ENCODE measurements at places on chromosomes 2 and 18.

DNA sequence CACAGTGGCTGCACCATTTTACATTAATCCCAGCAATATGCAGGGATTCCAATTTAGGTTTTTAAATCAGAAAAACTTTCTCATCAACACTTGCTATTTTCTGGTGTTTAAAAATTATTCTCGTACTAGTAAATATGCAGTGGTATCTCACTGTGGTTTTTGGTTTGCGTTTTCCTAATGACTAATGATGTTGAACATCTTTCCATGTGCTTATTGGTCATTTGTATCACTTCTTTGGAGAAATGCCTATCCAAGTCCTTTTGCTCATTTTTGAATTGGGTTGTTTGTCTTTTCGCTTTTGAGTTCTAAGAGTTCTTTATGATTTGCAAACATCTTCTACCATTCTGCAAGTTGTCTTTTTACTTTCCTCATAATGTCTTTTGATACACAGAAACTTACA lies 62.1 kb upstream of the TCF7L1 start:
- DNase-seq, result no peak

DNA sequence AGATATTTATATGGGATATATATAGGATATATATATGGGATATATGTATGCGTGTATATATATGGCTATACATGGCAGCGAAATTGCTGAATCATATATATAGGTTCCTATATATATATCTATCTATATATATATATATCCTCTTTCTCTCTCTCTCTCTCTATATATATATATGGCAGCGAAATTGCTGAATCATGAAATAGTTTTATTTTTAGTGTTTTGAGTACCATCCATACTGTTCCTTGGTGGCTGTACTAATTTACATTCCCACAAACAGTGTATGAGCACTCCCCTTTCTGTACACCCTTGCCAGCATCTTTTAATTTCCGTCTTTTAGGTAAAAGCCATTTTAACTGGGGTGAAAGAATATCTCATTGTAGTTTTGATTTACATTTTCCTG lies 397.6 kb upstream of the LINC00305 start:
- DNase-seq, result no peak

GRCh38 chr2:216222650-216223352 lies 113.7 kb downstream of the XRCC5 start:
- DNase-seq, result no peak

- no peak for DNase-seq
These were observed 842.4 kb downstream of the TDRD15 start for GRCh38 chr2:21966139-21966538.

DNA sequence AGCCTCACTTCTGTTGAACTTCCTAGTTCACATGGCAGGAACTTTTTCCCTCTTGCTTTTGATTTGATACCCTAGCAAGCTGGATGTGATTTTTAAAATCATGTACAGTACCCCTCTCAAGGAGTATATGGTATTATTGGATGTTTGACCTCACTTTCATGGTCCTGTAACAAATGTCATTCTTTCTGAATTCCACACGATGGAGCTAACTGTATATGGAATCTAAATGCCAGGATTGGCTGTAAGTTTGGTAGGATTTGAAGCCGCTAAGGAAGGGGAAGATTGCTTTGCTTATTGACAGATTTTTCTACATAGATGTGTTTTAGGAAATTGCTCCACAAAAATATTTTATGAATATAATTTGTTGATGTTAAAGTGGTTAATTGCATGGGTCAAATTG lies 18.3 kb downstream of the MAIP1 start:
- no peak for DNase-seq

- DNase-seq, result no peak
These were observed 45.0 kb upstream of the TCF4 start for GRCh38 chr18:55633032-55633431.

DNA sequence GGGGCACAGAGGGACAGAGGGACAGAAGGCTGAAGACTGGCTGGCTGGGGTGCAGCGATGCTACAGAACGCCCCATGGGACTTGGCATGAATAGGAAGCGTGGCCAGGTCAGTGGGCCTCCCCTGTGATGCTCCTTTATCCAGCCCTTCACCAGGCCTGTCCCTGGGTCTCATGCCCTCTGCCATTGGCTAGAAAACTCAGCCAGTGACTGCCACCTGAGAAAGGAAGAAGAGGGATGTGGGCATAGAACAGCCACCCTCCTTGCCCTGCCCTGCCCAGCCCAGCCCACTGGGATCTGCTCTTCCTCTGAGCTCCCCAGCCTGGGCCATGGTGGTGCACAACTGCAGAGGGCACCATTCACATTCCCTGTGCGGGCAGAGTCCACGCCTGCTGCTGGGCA lies 10.5 kb upstream of the LAPTM4A start:
- no peak for DNase-seq

GRCh38 chr2:6069381-6069780 lies 377.2 kb downstream of the SOX11 start:
- no peak for DNase-seq

- DNase-seq, result no peak
These were observed 208.4 kb downstream of the FIGN start for GRCh38 chr2:163527381-163527780.

- no peak for DNase-seq
These were observed 58.5 kb upstream of the CTLA4 start for GRCh38 chr2:203809084-203809521.

DNA sequence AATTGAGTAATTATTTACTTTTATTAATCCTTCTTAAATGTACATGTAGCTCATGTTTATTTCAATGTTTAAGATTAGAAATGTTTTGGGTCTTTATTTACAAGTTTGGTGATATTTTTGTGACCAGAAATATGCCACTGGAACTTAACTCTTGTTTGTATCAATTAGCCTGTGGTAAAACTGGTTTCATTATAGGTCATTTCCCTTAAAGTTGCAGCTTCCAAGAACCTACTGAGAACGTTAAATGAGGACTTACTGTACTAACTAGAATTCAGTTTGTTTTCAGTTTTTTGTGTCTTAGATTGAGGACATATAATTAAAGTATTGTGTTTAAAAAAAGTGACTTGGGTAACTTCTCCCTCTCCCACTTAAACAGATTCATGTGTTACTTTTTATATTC lies 4.3 kb downstream of the TYW5 start:
- DNase-seq, result no peak

DNA sequence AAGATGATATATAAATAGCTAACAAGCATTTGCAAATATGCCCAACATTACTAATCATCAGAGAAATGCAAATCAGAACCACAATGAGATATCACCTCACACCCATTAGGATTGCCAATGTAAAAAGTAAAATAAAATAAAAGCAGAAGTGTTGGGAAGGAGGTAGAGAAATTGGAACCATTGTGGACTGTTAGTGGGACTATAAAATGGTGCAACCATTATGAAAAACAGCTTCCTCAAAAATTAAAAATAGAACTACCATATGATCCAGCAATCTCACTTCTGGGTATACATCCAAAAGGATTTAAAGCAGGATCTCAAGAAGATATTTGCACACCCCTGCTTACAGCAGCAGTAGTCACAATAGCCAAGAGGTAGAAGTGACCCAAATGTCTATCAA lies 99.8 kb upstream of the DAPL1 start:
- no peak for DNase-seq

- peak; percentile 18 for DNase-seq
These were observed 59.8 kb upstream of the PELI1 start for GRCh38 chr2:64203858-64204632.

DNA sequence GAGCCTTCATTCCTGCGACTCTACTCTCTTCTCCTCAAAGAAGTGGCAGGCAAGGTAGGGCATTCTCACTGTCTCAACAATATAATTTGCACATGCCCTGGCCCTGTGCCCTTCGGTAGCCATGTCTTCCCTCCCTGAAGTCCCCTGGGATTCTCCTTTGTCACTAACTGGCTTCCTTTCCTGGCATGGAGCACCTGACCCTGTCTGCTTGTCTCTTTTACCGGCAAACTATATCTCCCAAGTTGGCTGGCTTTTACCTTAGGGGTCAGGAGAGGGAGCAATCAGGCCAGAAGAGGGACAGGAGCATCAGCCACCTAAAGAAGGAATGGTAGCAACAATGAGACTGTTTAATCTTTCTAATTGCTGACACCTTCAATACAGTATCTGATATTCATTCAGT lies 51.9 kb upstream of the RMDN2 start:
- no peak for DNase-seq
